DMS79 treated with DMSO at 0.1 percent for 48 hours (cell line): ENCODE measurements at places on chromosomes 6 and 20.

GRCh38 chr6:134510142-134510541, 192.2 kb upstream of the SGK1 start:
- no peak for DNase-seq

GRCh38 chr20:36469973-36470372, 71.3 kb upstream of the MYL9 start:
- DNase-seq = no peak

DNA sequence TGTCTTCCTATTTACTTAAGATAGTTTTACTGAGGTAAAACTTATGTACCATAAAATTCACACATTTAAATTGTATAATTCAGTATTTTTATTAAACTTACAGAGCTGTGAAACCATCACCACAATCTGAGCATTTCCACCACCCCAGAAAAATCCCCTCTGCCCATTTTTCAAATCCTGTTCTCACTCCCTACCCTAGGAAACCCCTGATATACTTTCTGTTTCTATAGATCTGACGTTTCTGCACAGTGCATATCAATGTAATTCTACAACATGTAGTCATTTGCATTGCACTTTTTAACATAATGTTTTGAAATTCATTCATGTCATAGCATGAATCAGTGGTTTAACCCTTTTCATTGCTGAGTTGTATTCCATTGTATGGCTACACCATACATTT, 96.7 kb upstream of the OPRM1 start:
- DNase-seq = no peak

DNA sequence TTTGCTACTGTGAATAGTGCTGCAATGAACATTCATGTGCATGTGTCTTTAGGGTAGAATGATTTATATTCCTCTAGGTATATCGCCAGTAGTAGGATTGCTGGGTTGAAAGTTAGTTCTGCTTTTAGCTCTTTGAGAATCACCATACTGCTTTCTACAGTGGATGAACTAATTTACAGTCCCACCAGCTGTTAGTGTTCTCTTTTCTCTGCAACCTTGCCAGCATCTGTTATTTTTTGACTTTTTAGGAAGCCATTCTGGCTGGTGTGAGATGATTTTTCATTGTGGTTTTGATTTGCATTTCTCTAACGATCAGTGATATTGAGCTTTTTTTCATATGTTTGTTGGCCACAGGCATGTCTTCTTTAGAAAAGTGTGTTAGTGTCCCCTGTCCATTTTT, 40.0 kb downstream of the PLG start:
- no peak for DNase-seq

- DNase-seq = no peak
Measured at GRCh38 chr20:19428324-19428723, 215.9 kb downstream of the SLC24A3 start.

GRCh38 chr6:137883400-137884148, 16.5 kb downstream of the TNFAIP3 start:
- DNase-seq = no peak

DNA sequence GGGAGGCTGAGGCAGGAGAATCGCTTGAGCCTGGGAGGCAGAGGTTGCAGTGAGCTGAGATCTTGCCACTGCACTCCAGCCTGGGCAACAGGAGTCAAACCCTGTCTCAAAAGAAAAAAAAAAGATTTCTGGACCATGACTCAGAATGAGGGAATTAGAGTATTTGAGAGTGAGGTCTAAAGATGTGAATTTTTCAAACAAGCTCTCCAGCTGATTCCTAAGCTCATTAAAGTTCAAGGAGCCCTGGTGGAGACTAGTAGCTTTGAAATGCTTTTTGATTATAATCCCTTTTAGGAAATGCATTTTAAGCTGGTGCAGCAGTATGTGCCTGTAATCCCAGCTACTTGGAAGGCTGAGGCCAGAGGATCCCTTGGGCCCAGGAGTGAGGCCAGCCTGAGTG, 21.8 kb upstream of the SRF start:
- DNase-seq = no peak

DNA sequence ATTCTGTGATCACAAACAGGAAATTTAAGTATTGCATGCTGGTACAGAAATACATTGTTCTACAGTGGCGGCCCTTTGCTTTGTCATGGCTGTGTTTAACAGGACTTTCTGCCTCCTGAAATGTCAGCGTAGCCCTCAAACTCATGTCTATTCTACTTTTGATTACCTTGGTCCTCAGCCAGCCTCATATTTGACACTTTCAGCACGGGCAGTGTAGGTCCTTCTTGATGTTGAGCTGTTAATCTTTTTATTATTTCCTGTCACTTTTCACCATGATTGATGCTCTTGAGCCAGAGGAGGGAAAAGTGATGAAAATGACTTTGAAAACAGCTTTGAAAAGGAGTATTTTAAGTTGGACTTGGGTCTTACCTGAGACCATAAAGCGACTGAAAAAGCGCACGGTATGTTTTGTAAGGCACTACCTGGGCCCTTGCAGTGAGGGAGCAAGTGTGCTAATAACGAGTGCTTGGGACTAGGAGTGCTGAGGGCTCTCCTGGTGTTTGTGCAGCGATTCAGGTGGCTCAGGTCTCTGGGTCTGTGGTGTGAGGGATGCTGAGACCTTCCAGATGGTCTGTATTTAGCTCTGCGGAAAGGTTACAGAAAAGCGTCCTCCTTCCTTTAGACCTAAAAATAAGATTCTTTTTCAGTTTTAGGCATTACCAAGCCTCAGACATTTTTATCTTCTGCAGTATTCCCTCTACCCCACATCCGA, 45.2 kb upstream of the RREB1 start:
- no peak for DNase-seq

GRCh38 chr6:4986999-4987398, 16.8 kb downstream of the RPP40 start:
- DNase-seq = no peak

DNA sequence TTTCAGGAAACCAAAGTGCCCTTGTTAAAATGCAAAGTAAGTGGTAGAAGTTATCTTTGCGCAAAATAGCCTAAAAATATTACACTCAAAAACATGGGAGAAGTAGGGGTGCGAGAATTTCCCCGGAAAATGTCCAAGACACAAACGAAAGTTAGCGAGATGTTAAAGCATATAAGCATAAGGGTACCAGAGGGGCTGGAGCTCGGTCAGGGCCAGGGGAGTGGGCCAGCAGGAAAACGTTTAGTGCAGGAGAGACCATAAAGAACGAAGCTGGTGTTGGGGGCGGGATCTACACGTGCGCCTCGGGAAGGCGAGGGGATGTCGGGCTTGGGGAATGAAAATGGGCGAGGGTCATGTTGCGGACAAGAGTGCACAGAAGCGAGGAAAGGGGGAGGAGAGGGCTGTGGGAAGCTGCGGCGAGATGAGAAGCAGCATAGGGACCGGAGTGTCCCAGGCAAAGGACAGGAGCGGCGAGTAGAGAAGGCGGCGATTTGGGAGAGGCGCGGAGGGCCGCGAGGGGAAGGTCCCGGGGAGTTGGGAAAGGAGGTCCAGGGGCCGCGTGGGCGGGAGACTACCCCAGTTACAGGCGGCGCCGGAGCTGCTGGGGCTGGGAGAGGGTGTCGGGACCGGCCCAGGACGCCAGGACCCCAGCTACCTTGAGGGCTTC, 600 bp downstream of the XPO5 start:
- peak; percentile 25 for DNase-seq

- no peak for DNase-seq
Measured at GRCh38 chr20:47454298-47455132, 47.2 kb upstream of the NCOA3 start.

DNA sequence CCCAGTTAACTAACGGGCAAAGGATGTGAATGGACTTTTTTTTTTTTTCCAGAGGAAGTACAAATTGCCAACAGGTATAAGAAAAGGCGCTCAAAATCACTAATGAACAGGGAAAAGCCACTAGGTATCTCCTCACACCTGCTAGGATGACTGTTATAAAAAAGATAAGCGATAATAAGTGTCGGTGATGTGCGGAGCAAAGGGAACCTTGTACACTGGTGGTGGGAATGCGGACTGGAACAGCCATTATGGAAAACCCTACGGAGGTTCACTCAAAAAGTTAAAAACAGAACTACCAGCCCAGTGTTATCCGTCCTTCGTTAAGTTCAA, 787 bp upstream of the RAB32 start:
- DNase-seq = no peak

- DNase-seq = no peak
Measured at GRCh38 chr6:101202867-101203374, 190.6 kb upstream of the GRIK2 start.

GRCh38 chr20:22862671-22863230, 172.4 kb upstream of the SSTR4 start:
- no peak for DNase-seq

DNA sequence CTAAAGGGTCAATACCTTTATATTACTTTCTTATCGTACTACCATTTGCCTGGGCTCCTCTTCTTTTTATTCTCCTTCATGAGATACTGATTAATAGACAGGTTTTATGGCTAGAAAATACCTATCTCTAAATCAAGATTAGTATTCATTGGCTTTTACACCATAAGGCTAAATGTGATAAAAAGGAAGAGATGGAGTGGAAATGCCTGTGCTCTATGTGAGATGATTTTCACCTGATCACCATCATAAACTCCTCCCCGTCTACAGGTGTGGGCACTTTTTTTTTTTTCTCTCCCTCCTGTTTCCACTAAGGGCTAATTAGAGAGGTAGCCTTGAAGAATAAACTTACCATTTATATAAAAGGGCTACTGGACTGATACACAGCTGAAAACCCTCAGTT, at the start of gene GLYATL3:
GLYATL3 (plus strand) TSS at position 301 of the 400 bp plus-strand sequence. CDS start 12,068 bp downstream, outside the sequence.
- no peak for DNase-seq

DNA sequence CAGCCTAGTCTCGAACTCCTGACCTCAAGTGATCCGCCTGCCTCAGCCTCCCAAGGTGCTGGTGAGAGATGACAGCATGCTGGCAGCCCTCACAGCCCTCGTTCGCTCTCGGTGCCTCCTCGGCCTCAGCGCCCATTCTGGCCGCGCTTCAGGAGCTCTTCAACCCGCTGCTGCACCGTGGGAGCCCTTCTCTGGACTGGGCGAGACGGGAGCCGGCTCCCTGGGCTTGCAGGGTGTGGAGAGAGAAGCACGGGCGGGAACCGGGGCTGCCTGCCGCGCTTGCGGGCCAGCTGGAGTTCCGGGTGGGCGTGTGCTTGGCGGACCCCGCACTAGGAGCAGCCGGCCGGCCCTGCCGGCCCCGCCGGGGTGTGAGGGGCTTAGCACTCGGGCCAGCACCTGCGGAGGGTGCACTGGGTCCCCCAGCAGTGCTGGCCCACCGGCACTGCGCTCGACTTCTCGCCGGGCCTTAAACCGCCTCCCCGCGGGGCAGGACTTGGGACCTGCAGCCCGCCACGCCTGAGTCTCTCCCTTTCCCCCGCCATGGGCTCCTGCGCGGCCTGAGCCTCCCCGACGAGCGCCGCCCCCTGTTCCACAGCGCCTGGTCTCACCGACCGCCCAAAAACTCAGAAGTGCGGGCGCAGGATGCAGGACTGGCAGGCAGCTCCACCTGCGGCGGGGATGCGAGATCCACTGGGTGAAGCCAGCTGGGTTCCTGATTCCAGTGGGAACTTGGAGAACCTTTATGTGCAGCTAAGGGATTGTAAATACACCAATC, 31.5 kb upstream of the RANBP9 start:
- DNase-seq = no peak

- DNase-seq = no peak
Measured at GRCh38 chr6:5846889-5847288, 159.8 kb downstream of the NRN1 start.

GRCh38 chr6:170063851-170064602, 226.9 kb downstream of the DLL1 start:
- no peak for DNase-seq

DNA sequence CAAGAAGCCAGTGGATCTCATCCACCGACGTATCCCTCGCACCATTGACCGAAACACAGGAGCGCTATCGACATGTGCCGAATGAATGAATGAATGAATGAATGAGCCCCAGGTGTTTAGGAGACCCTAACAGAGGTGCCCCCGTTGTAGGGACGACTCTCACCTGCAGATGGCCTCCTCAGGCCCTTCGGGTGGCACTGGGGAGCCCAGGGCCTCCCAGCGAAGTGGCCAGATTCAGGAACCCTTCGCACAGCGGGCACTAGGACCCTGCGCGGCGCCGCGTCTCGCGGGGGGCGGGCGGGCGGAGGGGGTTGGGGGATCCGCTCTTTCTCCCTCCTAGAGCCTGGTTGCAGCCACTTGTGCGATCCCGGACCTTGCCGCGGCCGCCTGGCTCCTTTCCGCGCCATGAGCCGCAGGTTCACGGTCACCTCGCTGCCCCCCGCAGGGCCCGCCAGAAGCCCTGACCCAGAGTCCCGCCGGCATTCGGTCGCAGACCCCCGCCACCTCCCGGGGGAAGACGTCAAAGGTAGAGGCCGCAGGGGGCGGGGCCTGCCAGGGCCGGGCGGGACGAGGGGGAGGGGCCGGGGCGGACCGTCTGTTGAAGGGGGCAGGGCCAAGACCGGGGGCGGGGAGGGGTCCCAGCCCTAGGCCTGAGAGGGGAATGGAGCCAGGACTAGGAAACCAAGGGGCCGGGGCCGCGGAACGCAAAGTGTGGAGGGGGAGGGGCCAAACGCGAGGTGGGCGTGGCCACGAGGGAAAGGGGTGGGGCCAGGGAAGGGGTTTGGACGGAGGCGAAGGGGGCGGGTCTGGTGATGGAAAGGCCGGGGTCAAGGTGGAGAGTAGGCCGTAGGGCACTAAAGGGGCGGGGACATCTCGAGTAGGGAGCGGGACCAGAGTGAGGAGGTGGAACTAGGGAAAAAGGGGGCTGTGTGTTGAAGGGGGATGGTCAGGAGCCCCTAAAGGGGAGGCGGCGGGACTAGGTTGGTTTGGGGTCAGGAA, 7.4 kb upstream of the SLC12A5 start:
- peak; percentile 35 for DNase-seq

- no peak for DNase-seq
Measured at GRCh38 chr6:166667796-166668610, 41.0 kb upstream of the RPS6KA2 start.

- no peak for DNase-seq
Measured at GRCh38 chr6:13914351-13914750, 10.4 kb upstream of the RNF182 start.
